K562 (cell line): ENCODE measurements at places on chromosomes 5 and 9. TPM values are rescaled to one million over a fixed set of nuclear protein-coding genes. Genes with fewer than 3 reads are reported as not detected.

TAF1L gene
- 0.02 TPM in 2 replicates for total RNA-seq

RPP25L gene
- total RNA-seq: 34.9 and 38.2 TPM in 2 replicates

TSSK1B gene
- not detected in 2 replicates for total RNA-seq

DMRTA1 gene
- total RNA-seq: not detected in 2 replicates

GZMA gene
- not detected in 2 replicates for total RNA-seq

GARNL3 gene
- 1.2 and 2.5 TPM in 2 replicates for total RNA-seq

FAM170A gene
- total RNA-seq: not detected in 2 replicates

KLHL9 gene
- total RNA-seq: 0.04 and 0.13 TPM in 2 replicates

ENG gene
- total RNA-seq: 0.40 and 0.51 TPM in 2 replicates

ARL14EPL gene
- 0.09 and 0.20 TPM in 2 replicates for total RNA-seq

BARX1 gene
- total RNA-seq: 0.11 TPM in 1 of 2 replicates, not detected in the other

TOR4A gene
- 45.8 and 49.2 TPM in 2 replicates for total RNA-seq

PCDHGA11 gene
- total RNA-seq: 0.04 TPM in 1 of 2 replicates, not detected in the other

NUP155 gene
- total RNA-seq: 114 and 119 TPM in 2 replicates

DNA sequence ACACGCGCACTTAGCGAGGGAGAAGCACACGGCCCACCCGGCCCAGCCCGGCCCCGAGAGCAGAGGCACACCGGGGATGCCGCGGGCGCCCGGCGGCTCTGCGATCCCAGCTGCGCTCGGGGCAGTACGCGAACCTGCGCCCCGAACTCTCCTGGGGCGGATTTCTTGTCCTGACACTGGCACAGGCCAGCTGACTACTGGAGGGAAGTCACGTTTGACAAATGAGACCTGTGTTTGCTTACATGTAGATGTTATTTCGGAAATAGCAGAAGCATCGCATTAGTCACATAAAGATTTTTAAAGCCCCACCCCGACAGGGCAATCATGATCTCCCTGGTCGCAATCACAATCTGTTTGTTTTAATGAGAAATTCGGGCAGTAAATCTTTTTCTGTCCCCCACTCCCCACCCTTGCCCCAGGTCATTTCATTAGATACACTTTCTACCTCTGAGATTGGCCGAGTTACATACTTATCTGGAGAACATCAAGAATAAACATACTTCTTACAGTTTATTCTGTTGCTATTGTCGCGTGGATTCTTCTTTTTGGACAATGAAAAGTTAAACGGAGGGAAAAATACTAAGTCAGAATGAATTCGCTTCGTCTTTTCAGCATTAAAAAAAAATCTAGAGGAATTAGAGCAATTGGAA is 518.9 kb downstream of the CTNND2 start:
- H3K4me1 ChIP-seq: peaks cover 4% of the 10 kb centered on the region; the same call in 1 of the 2 replicates
- H3K4me3 ChIP-seq: no peak overlapping the region
- no peaks in the 10 kb centered on the region for H3K27me3 ChIP-seq
- DNase-seq: no peak

DNA sequence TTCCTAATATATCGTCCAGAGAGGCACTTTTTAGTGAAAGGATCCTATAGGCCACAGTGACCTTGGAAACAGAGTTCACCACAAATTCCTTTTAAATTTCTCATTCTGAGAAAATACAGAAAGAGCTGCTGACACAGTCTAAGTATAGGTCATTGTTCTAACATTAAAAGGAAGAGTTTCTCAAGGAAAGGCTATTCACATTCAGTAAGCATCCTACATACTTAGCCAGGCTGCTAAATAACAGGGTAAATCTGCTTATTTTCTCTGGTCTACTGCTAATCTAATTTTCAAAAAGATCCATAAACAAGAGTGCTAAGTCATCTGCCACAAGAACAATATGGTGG is 313.7 kb downstream of the PDE4D start:
- no peaks in the 10 kb centered on the region for H3K36me3 ChIP-seq
- no peaks in the 10 kb centered on the region for H3K4me1 ChIP-seq
- DNase-seq: no peak

DNA sequence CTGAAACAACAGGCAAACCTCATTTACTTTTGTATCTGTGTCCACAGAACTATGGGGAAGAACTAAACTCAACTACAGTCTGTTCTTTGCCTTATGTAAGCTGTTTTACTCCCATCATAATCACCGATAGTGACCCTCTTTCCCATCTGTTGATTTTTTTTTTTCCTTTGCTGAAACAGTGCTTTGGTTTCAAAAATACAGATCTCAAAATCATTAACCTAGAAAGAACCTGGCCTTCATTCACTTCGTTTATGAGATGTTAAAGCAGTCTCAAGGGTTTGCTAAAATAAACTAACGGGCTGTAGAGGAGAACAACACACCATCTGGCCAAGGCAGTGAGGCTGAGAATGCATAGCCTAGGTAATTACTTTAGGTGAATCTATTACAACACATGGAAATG is 706.6 kb upstream of the ZNF608 start:
- no peaks in the 10 kb centered on the region for H3K27me3 ChIP-seq
- H3K4me1 ChIP-seq: no peaks in the 10 kb centered on the region
- DNase-seq: no peak
- H3K4me3 ChIP-seq: no peak overlapping the region
- H3K27ac ChIP-seq: no peak overlapping the region
- no peaks in the 10 kb centered on the region for H3K36me3 ChIP-seq

DNA sequence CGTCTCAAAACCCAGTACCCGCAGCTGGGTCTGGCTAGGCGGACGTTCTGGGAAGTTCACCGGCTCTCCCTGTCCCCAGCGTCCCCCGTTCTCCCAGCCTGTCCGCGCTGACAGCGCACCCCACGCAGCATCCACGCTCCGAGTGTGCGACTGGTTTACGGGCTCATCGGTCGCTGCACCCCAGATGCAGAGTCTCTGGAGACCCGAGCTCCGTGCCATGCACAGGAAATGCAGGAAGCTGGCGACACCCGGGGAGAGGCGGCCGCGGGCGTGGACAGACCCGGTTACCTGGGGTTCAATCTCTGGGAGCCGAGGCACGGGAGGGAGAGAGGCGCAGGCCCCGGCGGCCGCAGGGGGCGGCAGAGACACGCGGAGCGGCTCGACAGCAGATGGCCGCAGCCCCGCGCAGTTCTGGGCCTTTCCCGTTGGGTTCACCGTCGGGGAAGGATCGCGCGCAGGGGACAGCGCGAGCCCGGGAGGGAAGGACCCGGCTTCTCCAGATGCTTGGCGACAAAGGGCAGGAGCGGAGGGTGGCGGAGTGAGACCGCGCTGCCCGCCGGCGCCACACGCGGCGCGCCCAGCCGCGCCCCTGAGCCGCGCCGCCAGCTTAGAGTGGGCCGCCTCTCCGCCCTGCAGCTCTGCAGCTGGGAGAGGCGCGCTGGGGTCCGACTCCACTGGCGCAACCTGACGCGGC is 558 bp downstream of the SHROOM1 start:
- no peaks in the 10 kb centered on the region for H3K27me3 ChIP-seq
- peaks cover 18% of the 10 kb centered on the region; the same call in 2 of the 3 replicates for H3K4me1 ChIP-seq
- DNase-seq: peak; percentile 86
- peak overlapping the region; percentile 74 for H3K4me3 ChIP-seq

GRCh38 chr9:76658510-76659231 is 105.6 kb upstream of the PCA3 start:
- H3K4me1 ChIP-seq: peaks cover 16% of the 10 kb centered on the region
- no peak overlapping the region for H3K27ac ChIP-seq
- DNase-seq: peak; percentile 32
- H3K27me3 ChIP-seq: no peaks in the 10 kb centered on the region

DNA sequence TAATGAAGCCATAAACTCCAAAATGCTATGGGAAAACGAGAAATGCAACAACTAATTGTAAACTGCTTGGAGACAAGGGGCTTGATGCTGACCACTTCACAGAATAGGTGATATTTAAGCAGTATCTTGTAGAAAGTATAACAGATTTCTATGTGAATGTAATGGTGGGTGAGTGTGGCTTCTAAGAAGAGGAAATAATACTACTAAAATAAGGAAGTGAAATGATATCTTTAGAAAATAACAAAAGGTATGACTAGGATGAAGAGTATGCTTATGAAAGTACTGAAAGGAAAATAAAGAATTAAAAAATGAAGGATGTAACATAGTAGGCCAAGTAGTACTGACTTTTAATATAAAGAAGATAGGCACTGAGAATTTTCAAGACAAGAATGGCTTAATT is 94.2 kb downstream of the AGTPBP1 start:
- no peak overlapping the region for H3K4me3 ChIP-seq
- H3K4me1 ChIP-seq: no peaks in the 10 kb centered on the region
- H3K27me3 ChIP-seq: no peaks in the 10 kb centered on the region
- H3K27ac ChIP-seq: no peak overlapping the region
- H3K36me3 ChIP-seq: no peaks in the 10 kb centered on the region

- peaks cover 74% of the 10 kb centered on the region for H3K36me3 ChIP-seq
- H3K4me1 ChIP-seq: no peaks in the 10 kb centered on the region
- DNase-seq: no peak
- no peak overlapping the region for H3K4me3 ChIP-seq
These were observed 22.0 kb downstream of the SECISBP2 start for GRCh38 chr9:89340332-89340731.

- H3K4me3 ChIP-seq: no peak overlapping the region
- H3K27me3 ChIP-seq: no peaks in the 10 kb centered on the region
- no peak overlapping the region for H3K27ac ChIP-seq
- peaks cover 21% of the 10 kb centered on the region; the same call in 2 of the 3 replicates for H3K36me3 ChIP-seq
- DNase-seq: no peak
These were observed 102.2 kb downstream of the PLPP1 start for GRCh38 chr5:55432549-55432948.

DNA sequence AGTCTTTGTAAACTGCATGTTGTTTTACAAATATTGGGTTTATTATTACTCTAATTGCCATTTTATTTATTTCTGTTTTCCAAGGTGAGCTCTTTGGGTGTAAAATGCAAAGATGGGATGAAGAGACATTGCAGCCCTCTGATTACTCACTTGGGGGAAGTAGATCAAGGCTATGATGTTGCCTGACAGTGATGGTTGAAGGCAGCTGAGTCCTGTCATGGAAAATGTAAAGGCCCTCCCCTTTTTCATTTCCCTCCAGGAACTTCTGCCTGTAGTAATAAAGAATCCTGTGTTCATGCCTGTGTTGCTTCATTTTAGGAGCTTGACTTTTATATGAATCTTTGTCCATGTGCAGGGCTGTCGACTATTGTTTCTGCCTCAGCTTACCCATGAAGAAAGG is 605.4 kb upstream of the CLINT1 start:
- H3K27ac ChIP-seq: no peak overlapping the region
- H3K4me3 ChIP-seq: no peak overlapping the region
- H3K36me3 ChIP-seq: no peaks in the 10 kb centered on the region

GRCh38 chr9:38129366-38129765 is 60.3 kb upstream of the SHB start:
- H3K27ac ChIP-seq: no peak overlapping the region
- H3K4me1 ChIP-seq: peaks cover 19% of the 10 kb centered on the region; the same call in 2 of the 3 replicates

DNA sequence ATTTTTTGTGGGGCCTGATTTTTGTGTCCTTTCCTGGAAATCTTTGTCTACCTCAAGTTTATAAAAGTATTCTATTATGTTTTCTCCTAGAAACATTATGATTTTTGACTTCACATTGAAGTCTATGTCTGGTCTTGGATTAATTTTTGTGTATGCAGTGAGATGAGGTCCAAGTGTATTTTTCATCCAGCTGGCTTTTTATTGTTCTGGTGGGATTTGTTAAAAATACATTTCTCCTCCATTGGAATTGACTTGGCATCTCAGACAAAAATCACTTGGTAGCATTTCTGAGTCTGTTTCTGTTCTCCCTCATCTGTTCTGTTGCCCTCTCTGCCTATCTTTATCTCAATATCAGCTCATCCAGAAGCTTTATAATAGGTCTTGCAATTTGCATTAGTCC is 109.0 kb downstream of the IRX1 start:
- no peaks in the 10 kb centered on the region for H3K36me3 ChIP-seq
- H3K27ac ChIP-seq: no peak overlapping the region
- H3K4me3 ChIP-seq: no peak overlapping the region
- no peak for DNase-seq
- no peaks in the 10 kb centered on the region; the same call in 1 of the 2 replicates for H3K27me3 ChIP-seq

DNA sequence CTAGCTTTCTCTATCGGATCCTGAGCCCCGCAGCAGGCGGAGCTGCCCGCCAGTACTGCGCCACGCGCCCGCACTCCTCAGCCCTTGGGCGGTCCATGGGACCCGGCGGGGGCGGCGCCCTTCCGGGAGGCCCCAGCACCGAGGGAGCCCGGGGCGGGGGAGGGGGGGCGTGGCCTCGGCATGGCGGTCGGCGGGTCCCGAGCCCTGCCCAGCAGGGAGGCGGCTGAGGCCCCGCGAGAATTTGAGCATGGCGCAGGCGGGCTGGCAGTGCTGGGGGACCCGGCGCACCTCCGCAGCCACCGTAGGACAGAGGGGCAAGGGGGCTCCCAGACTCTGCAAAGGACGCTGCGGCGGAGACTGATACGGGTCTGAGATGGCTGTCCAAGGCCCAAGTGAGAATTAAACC is 6.8 kb downstream of the ZDHHC11B start:
- no peak overlapping the region for H3K27ac ChIP-seq
- DNase-seq: peak; percentile 81
- peak overlapping the region; percentile 34 for H3K4me3 ChIP-seq
- no peaks in the 10 kb centered on the region for H3K27me3 ChIP-seq
- peaks cover 22% of the 10 kb centered on the region for H3K4me1 ChIP-seq

GRCh38 chr5:9059920-9060691 is 485.8 kb downstream of the SEMA5A start:
- H3K4me1 ChIP-seq: no peaks in the 10 kb centered on the region
- no peak overlapping the region for H3K27ac ChIP-seq
- no peak for DNase-seq
- H3K27me3 ChIP-seq: no peaks in the 10 kb centered on the region

- H3K4me3 ChIP-seq: no peak overlapping the region
- no peaks in the 10 kb centered on the region for H3K36me3 ChIP-seq
- no peaks in the 10 kb centered on the region for H3K27me3 ChIP-seq
- DNase-seq: no peak
These were observed 300.3 kb downstream of the MRPS30 start for GRCh38 chr5:45109062-45109461.

GRCh38 chr9:123940721-123941523 is 11.0 kb upstream of the DENND1A start:
- no peak overlapping the region for H3K27ac ChIP-seq
- no peaks in the 10 kb centered on the region for H3K4me1 ChIP-seq
- peaks cover 7% of the 10 kb centered on the region for H3K27me3 ChIP-seq
- no peak overlapping the region for H3K4me3 ChIP-seq

- no peak overlapping the region for H3K4me3 ChIP-seq
- no peak for DNase-seq
- no peaks in the 10 kb centered on the region for H3K36me3 ChIP-seq
- H3K27me3 ChIP-seq: no peaks in the 10 kb centered on the region
- no peak overlapping the region for H3K27ac ChIP-seq
These were observed 10.5 kb downstream of the GLRX start for GRCh38 chr5:95812074-95812471.

DNA sequence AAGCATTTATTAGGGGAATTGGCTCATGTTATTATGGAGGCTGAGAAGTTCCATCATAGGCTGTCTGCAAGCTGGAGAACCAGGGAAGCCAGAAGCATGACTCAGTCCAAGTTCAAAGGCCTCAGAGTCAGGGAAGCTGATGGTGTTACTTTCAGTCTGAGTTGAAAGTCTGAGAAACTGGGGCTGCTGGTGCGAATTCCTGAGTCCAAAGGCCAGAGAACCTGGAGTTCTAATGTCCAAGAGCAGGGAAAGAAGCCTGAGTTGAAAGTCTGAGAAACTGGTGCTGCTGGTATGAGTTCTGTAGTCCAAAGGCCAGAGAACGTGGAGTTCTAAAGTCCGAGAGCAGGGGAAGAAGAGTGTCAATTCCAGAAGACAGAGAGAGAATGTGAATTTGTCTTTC is 641.1 kb downstream of the ISL1 start:
- H3K4me1 ChIP-seq: no peaks in the 10 kb centered on the region
- no peaks in the 10 kb centered on the region for H3K36me3 ChIP-seq
- H3K27me3 ChIP-seq: no peaks in the 10 kb centered on the region
- no peak overlapping the region for H3K4me3 ChIP-seq
- no peak for DNase-seq
